GM12891 (cell line): ENCODE measurements at places on chromosomes 5 and 9.

GRCh38 chr5:167763772-167764171, 527.7 kb upstream of the WWC1 start:
- no peak for DNase-seq

- no peak for DNase-seq
Measured at GRCh38 chr9:83964973-83965349, 15.1 kb downstream of the HNRNPK start.

DNA sequence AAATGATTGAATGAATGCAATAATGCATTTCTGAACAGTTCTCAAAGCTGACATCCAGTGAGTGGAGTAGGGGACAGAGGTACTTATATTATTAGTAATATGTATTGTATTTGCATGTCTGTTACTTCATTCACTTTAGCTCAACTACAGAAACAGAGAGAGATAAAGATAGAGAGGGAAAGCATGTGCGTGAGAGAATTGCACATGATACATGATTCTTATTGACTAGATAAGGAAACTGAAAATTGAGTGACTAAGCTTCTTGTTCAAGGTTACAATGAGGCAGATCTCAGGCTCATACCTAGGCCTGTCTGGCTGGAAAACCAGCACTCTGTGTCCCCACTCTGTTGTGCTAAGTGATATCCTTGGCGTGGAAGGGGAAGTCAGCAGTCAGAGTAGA, 337.7 kb upstream of the KLF4 start:
- DNase-seq, result no peak

- DNase-seq, result no peak
Measured at GRCh38 chr5:142654578-142655058, 31.3 kb downstream of the FGF1 start.
